Head of caudate nucleus (tissue), 42 donors: ENCODE measurements at places on chromosomes 5 and 9.

- DNase-seq: peak; percentile 56
Measured at GRCh38 chr5:175444060-175444904, at the start of gene DRD1. Gene DRD1, minus strand, starts transcription at chr5:175444182. Its CDS starts 1,083 bp downstream, at chr5:175443099.

DNA sequence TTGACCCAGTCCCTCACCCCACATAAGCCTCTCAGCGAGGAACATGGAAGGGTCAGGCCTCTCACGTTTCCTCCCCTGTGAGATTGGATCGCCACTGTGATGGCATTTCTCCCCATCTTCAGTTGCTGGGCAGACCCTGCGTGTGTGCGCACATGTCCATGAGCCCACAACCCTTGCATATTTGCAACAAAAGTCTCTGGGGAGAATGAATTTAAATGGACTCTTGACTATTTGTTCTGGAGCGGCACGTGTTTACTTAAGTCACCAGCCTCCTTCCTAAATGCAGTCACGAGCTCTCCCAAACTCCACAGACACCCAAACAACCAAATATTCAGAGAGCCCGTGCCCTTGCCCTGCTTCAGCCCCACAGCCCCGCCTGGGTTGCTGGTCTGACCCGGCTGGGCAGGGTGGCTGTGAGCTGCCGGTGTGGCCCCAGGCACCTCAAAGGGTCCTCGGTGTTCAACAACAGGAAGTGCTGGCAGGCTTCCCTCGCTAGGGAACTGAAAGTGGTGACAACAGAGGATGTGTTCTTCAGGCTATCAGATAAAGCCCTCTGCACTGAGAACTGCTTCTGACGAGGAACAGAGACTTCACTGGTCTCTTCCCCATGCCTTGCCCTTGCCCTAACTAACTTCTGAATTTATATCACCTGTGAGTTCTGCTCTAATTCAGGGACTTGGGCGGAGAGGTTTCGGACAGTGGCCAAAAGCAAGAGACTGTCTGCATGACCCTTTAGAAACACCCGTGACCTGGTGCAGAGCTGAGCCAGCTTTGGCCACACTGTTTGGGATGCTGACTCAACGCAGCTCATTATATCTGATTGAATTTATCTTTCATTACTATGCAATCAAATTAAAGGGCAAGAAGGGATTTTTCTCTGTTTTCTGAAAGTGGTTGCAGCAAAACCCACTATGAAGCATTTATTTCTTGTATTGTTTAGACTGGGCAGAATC lies 19.2 kb upstream of the CD180 start:
- DNase-seq: peak; percentile 80

DNA sequence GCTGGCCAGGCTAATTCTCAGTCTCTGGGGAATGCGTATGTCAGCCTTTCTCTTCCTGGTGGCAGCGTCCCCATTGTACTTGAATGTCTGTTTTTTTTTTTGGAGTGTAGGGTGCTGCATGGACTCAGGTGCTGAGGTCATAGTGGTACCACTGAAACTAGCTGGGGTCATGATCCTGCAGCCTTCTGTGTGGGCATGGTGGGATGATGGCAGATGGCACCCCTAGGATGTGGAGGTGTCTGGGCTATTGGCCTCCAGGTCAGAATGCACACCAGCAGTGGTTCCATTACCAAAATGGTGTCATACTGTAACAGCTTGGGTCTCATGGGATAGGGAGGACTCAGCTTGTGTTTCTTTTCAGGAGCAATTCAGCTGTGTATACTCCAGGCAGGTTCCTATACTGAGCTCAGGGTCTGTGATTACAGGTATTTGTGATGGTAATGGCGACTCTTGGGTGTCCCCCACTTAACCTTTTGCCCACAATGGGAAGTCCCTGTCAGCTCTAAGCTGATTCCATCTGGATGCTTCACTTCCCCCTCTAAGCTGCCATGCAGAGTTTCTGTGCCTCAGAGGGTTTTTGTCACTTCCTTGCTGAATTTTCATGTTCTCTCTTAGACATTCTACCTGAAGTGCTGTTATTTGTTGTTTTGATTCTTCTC lies 17.9 kb downstream of the HSD17B4 start:
- DNase-seq: no peak

GRCh38 chr9:4892501-4893194 lies 92.4 kb upstream of the JAK2 start:
- DNase-seq: no peak

GRCh38 chr5:32802764-32803163 lies 91.6 kb downstream of the NPR3 start:
- no peak for DNase-seq
